ENCODE measurements at places on chromosomes 2 and 18.

DNA sequence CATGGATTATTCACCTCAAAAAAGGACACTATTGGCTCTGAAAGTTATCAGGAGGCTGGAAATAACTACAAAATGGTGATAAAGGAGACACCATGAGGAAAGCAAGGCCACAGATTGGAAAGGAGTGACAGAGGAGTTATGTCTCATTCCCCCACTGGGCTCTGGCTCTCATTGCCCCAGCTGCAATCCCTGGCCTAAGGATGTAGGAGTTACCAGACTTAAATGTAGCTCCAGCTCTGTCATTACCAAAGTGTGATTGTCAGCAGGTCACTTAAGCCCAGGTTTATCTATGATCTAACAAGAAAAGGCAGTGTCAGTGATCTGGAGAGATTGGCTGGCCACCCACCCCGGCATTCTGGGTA lies 1228.2 kb upstream of the DDX18 start:
- DNase-seq, result no peak

- no peak for DNase-seq
These were observed 43.3 kb downstream of the SNED1 start for GRCh38 chr2:241041589-241042158.

GRCh38 chr18:79695856-79696850 lies 16.6 kb downstream of the CTDP1 start:
- DNase-seq, result no peak

- no peak for DNase-seq
These were observed 130.2 kb downstream of the SMAD2 start for GRCh38 chr18:47800248-47800647.

All from astrocyte of the cerebellum (primary cell).